ENCODE measurements at places on chromosomes 7 and 10.

GRCh38 chr10:82914655-82915136 lies 1039.7 kb downstream of the NRG3 start:
- DNase-seq = no peak

DNA sequence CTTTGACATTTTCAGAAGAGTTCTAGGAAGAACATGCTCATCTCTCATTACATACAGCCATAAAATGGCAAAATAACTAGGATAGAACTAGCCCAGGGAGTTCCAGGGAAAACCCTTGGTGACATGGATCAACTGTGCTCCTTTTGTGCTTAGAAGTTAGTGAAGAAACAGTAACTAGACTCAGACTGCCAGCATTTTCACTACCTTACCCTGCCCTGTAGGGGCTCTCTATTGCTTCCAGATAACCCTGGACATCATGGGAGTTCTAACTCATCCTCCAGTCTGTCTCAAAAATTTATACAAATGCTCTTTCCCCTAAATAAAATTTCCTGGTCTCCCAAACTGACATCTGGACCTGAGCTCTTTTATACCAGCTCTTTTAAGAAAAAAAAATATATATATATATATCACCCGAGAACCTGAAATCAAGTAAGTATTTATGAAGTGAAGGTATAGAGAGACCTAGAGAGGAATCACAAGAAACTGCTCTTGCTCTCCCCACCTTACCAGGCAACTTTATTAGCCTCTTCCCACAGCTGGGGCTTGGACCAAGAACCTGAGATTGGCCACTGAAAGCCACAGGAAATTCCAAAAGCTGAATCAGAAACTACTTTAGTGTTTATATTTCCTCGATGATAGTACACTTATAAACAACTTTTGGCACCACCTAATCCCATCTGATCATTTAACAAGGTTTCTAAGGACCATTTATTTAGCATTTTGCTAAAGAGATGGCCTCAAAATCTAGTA lies 101.4 kb downstream of the RELN start:
- no peak for DNase-seq

DNA sequence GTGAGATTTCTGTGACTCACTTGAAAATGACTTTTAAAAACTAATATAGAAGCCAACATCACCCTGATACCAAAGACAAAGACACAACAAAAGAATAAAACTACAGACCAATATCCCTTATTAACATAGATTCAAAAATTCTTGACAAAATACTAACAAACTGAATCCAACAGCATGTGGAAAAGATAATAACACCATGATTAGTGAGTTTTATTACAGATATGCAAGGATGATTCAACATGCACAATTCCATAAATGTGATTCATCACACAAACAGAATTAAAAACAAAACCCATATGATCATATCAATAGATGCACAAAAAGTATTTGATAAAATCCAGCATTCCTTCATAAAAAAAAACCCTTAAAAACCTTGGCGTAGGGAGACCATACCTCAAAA lies 6.5 kb downstream of the MGAM start:
- DNase-seq = no peak

GRCh38 chr10:69332278-69333010 lies 54.1 kb downstream of the HK1 start:
- no peak for DNase-seq

- DNase-seq = no peak
Observed at GRCh38 chr7:81366546-81366945, 403.3 kb downstream of the HGF start.

DNA sequence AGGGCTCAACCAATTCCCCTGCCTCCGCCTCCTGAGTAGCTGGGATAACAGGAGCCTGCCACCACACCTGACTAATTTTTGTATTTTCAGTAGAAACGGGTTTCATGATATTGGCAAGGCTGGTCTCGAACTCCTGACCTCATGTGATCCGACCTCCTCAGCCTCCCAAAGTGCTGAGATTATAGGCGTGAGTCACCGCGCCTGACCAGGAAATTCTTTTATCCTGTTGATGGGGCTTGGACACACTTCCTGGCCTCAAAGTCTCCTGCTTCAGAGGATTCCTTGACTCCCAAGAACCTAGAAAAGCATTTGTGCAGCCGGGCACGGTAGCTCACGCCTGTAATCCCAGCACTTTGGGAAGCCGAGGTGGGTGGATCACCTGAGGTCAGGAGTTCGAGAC lies 16.2 kb downstream of the ZNF425 start:
- DNase-seq = no peak

GRCh38 chr10:70197235-70197945 lies 27.1 kb upstream of the SAR1A start:
- no peak for DNase-seq

DNA sequence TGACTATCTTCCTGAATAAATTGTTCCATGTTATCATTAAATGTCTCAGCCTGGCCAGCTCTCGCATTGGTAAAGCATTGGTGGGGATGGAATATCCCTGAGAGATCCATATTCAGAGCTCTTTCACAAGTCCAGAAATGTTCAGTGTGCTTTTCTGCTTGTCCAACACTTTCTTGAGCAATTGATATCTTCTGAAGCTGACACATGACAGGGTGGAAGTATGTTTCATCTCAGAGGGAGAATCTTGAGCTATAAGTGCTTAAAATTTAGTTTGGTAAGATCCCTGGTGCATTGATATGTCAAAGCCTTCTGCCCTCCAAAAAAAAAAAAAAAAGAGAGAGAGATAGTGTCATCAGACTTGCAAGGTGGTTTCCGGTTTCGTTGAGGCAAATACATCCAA lies 7.4 kb downstream of the IFIT3 start:
- DNase-seq = no peak

DNA sequence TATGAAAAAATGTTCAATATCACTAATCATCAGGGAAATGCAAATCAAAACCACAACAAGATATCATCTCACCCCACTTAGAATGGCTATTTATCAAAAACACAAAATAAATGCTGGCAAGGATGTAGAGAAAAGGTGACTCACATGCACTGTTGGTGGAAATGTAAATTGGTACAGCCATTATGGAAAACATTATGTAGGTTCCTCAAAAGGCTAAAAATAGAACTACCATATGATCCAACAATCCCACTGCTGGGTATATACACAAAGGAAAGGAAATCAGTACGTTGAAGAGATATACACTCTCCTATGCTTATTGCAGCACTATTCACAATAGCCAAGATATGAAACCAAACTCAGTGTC lies 50.2 kb downstream of the CDK1 start:
- no peak for DNase-seq

GRCh38 chr10:131670341-131670740 lies 230.5 kb upstream of the PPP2R2D start:
- DNase-seq = no peak

- DNase-seq = no peak
Observed at GRCh38 chr7:86966916-86967315, 92.5 kb downstream of the ELAPOR2 start.

- no peak for DNase-seq
Observed at GRCh38 chr10:48444861-48445841, 138.7 kb downstream of the MAPK8 start.

- DNase-seq = no peak
Observed at GRCh38 chr7:149284343-149284742, 22.3 kb downstream of the ZNF783 start.

- DNase-seq = no peak
Observed at GRCh38 chr7:14773729-14774271, 128.8 kb downstream of the DGKB start.

DNA sequence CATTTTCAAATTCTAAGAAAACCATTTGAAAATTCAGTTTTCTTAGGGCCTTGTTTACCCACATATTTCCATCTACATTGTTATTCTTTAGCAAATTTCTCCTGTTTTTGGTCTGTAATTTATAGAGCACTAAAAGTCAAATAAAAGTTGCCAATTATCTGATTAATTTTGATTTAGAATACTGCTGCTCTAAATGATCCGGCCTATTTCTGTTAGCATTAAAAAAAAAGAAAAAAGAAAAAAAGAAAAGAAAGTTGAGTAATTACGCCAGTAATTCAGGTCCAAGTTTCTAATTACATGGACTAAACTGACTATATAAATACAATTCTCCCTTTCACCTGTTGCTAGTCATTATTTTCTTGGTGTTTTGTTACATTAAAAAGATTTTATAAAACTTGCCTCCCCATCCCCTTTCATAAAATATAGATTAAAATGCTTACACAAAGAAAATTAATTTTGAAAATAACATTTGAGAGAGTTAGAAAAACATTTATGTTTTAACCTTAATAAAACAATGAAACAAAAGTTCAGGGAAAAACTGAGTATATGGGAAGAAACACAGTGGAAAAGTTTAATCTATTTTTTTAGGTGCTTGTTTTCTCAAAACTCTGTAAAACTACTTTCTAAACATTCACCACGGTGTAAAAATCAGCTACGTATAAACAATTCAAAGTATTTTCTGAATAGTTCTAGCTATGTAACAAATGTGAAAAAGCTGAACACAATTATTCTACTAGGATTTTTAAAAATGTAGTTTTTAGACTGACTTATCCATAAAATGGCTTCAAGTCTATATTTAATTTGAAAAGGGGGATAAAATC lies 6.8 kb upstream of the COMMD3 start:
- DNase-seq = no peak

DNA sequence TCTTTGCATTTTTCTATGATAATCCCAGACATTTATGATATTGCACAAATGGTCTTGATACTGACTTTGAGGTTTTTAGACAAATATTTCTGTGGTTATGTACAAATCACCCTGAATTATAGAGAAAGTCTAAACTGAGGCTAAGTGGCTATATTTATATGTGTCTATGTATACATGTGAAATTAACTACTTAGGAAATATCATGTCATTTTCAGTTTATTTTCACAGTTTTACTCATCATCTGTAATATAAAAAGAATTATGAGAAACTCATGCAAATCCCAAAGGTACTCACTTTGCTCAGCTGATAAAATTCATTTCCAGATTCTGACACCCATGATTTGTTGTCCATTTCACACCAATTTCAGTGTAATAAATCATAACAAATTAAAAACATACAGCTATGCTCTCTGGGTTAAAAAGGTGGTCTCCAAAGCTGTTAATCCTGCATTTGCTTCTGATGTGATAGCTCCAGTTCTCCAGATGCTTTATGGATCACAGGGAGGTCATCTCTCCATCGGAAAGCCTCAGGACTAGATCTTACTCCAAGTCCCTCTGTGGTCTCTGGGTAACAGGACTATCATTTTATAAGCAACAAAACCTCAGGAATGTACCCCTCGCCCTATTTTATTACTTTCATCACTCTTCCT lies 673.9 kb downstream of the PARD3 start:
- no peak for DNase-seq

- DNase-seq = no peak
Observed at GRCh38 chr10:90222372-90222771, 521.0 kb downstream of the KIF20B start.

GRCh38 chr7:68547181-68547580 lies 1051.1 kb upstream of the AUTS2 start:
- no peak for DNase-seq
